ENCODE measurements at places on chromosomes 6 and 20.

GRCh38 chr6:168016721-168017525, 19.5 kb downstream of the KIF25 start:
- DNase-seq: no peak

DNA sequence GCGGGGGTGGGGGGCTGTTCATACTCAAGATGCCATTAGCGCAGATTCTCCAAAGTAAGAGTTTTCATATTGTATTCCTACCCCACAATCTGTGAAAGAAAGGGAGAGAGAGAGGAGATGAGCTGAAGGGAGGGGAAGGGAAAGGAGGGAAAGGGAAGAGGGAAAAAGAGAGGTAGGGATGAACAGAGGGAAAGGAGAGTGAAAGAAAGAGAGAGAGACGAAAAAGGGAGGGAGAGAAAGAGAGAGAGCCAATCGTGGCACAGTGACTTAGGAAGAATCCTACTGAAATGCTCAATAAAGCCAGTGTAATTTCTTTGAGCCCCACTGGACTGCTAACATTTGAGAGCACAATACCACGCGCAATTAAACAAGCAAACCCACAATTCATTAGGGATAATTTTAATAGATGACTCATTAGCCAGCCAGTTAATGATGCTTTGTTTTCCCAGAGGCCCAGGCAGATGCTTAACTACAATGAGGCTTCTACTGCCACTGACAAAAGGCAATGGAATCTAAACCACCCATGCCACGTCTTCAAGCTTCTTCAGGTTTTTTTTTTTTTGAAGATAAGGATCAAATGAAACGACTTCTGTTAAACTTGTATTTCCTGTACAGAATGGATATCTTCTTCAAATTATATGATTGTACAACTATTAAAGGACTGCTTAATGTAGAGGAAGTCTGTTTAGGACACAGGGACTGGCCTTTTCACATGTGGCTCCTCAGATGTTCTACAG, 306.8 kb downstream of the FOXC1 start:
- no peak for DNase-seq

- DNase-seq: no peak
Observed at GRCh38 chr20:46334303-46334904, 26.1 kb upstream of the CDH22 start.

GRCh38 chr20:45329497-45330319, 18.5 kb downstream of the SDC4 start:
- no peak for DNase-seq

DNA sequence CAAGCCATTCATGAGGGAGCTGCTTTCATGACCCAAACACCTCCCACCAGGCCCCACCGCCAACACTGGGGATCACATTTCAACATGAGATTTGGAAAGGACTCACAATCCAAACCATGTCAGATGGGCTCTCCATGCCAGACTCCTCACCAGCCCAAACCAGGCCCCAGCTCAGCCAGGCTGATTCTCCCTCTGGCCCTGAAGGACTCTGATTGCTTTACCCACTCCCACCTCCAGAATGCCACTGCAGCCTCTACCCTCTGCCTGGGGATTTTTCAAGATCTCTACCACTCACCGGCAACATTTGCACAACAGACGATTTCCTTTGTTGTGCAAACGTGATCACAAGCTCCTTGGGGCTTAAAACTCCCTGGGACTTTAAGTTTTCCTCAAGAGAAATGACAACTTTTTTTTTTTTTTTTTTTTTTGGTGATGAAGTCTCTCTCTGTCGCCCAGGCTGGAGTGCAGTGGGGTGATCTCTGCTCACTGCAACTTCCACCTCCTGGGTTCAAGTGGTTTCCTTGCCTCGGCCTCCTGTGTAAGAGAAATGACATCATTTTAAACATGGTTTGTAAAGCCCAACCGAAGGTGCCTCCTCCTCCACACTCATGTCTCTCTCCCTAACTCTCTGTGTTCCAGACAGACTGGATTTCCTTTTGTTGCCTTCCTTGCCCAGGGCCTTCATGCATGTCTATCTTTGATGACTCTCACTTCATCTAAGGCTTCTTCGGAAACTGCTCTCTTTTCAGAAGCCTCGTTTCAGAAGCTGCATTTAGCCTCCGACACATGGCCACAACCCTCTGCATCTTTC, 147.0 kb downstream of the CDH26 start:
- DNase-seq: no peak

DNA sequence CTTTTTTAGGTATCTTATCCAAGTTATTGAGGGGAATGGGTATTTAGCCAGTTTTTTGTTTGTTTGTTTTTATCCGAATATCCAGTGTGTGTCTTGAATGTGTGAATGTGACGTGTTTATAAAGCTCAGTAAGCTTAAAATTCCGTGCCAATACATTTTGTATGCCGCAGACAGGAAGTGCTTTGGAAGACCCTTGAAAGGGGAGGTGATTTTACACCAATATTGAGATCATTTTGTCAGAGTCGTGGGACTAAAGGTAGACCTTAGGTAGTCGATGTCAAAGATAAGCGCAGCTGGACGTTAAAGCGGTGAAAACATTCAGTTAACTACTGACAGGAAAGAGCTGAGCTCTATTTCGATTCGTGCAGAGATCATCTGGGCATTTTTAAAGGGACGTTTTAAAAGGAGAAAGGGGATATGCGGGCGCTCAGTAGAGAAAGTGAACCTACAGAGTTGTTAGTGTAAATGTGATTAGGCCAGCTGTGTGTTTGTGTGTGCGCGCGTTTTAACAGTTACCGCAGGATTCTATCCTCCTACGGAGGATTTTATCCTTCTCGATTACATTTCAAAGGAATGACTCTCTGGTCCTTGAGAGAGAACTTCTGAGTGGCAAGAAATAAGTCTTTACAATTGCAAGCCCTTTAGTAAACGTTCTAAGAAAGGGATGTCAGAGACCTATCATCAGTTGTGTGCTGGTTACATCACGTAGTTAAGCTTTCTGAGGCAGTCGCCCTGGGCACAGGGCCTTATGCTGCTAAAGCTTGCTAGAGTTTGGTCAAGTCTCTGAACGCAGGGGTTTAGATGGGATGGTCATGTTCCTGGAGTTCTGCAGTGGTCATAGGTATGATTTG, 625 bp upstream of the ECHDC1 start:
- no peak for DNase-seq

DNA sequence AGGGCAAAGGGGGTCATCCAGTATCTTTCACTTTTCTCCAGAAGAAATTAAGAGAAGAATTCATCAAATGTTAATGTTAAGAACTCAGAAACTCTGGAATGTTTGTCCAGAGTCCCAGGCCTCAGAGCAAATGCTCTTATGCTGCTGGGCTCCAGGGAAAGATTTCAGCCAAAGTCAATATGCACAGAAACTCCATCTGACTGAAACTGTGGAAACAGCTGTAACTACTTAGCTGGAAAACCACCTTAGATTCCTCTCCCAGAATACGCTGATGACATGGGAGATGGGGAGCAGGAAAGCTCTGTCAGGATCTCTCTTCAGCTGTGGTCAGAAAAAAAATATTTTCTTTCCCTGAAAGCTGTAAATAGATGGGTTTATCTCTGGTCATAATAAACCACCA, 559.6 kb downstream of the RFPL4B start:
- DNase-seq: no peak

DNA sequence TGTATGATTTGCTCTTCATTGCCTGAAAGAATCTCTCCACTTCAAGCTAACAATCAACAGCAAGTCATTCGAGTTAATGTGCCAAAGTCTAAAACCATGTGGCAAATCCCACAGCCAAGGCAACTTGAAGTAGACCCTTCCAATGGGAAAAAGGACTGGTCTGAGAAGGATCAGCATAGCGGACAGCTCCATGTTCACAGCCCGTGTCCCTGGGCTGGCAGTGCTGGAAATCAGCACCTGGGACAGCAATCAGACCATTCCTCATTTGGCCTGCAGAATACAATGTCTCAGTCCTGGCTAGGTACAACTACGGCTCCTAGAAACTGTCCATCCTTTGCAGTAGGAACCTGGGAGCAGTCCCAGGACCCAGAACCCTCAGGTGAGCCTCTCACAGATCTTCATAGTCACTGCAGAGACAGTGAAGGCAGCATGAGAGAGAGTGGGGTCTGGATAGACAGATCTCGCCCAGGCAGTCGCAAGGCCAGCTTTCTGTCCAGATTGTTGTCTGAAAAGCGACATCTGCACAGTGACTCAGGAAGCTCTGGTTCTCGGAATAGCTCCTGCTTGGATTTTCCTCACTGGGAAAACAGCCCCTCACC, 1.1 kb downstream of the GJA10 start:
- DNase-seq: no peak

DNA sequence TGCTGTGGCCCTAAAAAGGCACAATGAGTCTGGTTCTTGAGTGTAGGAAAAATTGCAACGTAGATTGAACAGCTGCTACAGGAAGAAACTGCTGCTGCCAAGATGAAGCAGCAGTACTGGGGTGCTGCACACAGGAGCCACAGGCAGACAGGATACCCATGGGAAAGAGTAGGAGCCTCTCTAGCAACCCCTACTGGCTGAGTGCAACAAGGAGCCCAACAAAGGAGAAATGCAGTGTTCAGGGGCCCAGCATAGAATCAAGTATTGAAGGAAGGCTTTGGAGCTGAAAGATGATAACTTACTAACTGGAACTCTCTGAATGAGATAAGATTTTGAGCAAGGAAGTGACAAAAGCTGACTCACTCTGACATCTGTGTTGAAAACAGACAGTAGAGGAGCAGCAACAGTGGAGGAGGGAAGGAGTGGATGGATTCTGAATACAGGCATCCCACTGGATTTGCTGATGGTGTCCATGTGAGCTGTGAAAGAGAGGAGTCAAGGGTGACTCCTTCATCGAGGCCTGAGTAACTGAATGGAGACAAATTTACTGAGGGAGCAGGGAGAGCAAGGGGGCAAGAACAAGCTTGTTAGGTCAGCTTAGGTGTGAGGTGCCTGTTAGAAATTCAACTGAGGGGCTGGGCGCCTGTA, 534.7 kb upstream of the JARID2 start:
- no peak for DNase-seq

DNA sequence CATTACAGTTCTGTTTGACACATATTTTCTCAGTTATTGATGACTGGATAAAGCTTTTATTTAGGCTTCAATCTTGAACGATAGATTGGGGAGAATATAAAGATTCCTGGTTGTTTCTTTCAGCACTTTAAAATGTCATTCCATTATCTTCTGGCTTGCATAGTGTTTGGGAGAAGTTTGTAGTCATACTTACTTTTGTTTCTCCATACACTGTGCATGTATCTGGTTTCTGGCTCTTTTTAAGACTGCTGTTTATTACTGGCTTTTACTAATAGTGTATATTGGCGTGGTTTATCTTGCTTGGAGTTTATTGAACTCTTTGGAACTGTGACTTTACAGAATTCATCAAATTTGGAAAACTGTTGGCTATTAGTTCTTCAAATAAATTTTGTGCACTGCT, 49.2 kb downstream of the RGS17 start:
- no peak for DNase-seq

- DNase-seq: peak; percentile 65
Observed at GRCh38 chr6:127342946-127343808, at the start of gene ECHDC1. Gene ECHDC1, minus strand, starts transcription at chr6:127343609. Its CDS starts 12,581 bp downstream, at chr6:127331028.

DNA sequence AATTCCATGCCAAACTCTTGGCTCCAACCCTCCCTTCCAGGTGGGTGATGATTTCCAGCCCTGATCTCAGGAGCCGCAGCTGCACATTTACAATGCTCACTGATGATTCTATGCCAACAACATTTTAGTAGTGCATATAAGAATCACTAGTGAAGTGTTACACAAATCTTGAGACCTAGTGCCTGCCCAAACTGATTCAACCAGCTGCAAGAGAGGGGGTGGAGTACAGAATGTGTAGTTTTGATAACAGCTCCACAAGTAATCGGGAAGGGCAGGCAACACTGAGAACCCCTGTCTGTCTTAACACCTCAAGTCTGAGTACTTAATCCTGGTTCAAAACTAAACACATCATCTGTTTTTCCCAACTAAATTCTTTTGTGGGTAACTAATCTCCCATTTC, 91.7 kb downstream of the PRDM1 start:
- no peak for DNase-seq

DNA sequence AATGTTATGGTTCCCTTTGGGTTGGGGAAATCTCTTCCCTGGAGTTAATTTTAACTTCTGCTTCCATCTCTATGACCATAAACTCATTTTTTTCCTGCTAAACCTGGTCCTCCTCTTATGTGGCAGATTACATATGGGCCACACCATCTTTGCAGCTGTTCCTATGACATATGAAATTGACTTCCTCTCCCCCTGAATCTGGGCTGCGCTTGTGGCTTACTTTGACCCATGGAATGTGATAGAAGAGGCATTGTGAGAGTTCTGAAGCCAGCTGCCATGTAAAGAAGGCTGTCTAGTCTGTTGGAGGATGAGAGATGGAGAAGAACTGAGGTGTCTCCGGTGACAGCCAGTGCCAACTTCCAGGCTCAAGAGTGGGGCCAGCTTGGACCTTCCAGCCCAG, 100.1 kb downstream of the CDC5L start:
- DNase-seq: no peak

DNA sequence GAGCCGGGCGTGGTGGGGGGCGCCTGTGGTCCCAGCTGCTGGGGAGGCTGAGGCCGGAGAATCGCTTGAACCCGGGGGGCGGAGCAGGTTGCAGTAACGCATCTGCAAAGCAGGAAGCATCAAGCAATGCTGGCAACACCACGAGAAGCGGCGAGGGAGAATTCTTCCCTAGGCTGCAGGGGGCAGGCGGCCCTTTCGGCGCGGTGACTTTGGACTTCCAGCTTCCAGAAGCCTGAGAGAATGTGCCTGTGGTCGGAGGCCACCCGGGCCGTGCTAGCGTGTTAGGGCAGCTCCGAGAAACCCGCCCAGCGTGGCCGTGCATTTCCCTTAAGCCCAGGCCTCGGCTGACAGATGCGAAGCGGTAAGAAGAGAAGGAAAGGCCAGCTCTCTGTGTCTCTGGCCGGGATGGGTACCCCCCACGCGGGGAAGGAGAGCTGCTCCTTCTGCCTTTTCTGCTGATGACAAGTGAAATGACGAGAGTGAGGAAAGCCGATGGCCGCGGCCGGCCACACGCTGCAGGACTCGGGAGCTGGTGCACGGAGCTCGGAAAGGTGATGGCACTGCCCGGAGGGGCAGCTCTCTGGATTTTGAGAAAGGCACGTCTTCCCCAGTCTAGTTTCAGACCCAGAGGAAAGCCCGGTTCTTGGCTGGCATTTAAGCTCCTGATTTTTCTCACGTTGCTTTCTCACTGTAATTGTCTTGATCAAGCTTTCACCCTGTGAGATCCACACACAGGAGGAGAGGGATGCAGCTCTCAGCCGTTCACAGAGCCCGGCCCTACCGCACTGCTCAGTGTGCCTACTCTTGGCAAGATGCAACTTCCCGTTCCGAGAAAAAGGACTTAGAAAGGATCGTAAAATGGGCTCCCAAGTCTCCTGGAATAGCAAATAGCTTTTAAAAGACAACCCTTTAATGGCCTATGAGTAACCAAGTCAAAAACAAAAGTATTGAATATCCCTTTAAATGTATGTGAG, 68.3 kb upstream of the EXOC2 start:
- no peak for DNase-seq

GRCh38 chr20:31632548-31633338, 5.0 kb upstream of the COX4I2 start:
- DNase-seq: no peak

DNA sequence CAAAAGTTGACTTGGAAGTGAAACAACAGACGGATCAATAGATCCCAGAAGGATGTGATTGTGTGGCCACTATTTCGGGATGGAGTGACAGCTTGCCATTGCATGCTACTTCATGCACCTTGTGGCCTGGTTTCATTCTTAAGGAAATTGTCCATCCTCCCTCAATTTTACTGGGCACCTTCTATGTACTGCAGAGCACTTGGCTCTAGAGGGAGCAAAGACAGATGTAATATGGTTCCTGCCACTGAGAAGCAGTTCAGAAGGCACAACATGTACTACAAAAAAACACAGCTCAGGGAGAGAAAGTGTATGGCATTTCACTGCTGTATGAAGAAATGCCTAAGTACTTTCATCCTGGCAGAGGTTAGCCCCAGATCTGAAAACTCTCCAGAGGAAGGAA, 91.9 kb downstream of the FOXA2 start:
- DNase-seq: no peak
